ENCODE measurements at places on chromosomes 3 and 15.

DNA sequence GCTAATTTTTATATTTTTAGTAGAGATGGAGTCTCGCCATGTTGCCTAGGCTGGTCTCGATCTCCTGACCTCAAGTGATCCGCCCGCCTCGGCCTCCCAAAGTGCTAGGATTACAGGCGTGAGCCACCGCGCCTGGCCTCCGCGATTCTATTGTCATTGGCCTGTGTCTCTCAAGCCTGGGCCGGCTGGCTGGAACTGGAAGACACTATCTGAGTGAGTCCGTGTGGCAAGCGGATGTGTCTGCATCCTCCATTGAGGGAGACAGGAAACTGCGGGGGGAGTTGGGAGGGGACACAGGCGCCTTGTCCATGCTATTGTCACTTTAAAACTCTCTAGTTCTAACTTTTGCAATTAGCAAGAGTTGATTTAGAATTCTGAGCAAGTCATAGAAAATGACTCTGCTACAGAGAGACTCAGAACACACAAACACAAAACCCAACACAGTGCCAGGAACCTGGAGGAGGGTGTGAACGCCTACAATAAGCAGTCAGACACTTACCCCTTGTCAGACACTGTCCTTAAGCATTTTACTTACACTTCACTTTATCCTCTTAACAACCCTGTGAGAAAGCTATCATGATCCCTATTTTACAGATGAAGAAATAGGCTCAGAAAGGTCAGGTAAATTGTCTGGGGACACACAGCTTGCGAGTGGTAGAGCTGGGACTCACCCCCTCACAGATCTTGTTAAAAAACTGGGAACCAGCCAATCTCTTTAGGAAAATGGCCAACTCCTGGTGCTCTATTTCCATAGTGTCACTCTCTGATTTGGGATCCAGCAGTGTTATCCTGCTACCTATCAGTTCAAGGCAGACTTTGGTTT lies 38.7 kb downstream of the ANP32A start:
- no peak for DNase-seq

- DNase-seq: no peak
These were observed 80.6 kb upstream of the BHLHE40 start for GRCh38 chr3:4898454-4899313.

DNA sequence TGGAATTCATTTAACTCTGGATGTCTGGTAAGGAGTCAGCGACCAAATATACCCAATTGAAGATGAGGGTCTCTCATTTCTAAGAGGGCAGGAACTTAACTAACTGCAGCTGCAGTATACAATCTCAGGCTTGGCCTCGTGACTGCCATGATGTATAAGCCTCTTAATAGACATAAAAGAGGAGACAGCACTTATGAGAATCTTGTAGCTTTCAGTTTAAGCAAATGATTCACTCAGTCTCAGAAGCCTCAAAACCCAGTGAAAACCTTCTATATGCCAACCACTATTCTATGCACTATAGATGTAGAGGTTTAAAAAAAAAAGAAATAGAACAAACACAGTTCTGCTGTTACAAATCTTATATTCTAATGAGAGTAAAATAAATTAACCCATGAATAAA lies 513.9 kb downstream of the TBL1XR1 start:
- DNase-seq: no peak

DNA sequence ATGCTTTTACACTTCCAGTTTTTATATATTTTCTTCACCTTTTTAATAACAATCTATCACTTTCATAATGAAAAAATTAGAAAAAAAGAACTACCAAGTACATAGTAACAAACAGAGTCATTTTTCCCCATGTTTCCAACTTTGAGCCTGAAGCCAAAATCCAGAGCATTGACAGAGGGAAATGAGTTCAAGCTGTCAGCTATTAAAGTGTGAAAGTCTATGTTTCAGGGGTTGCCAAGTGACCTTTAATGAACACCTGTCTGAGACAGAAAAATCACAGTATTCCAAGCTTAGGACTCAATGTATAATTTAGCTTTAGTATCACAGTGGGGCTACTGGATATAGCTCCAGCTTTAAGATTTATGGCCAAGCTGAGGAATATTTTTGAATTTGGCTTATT lies 128.3 kb upstream of the GADL1 start:
- no peak for DNase-seq

GRCh38 chr15:39785139-39785538 lies 2.5 kb upstream of the FSIP1 start:
- DNase-seq: no peak

Measured in activated T-helper 1 cell treated with anti-CD3 and anti-CD28 coated beads, Interleukin-2, amount 50 U/mL, for 16 hours (primary cell).